ENCODE measurements at places on chromosomes 12 and 14.

GRCh38 chr12:67969134-67969802 is 20.0 kb upstream of the IFNG-AS1 start:
- DNase-seq, result no peak

- DNase-seq, result no peak
Measured at GRCh38 chr12:53755451-53755891, 3.7 kb upstream of the CISTR start.

GRCh38 chr12:91964501-91964900 is 181.1 kb downstream of the BTG1 start:
- no peak for DNase-seq

GRCh38 chr14:61433169-61433568 is 111.8 kb downstream of the PRKCH start:
- DNase-seq, result no peak

DNA sequence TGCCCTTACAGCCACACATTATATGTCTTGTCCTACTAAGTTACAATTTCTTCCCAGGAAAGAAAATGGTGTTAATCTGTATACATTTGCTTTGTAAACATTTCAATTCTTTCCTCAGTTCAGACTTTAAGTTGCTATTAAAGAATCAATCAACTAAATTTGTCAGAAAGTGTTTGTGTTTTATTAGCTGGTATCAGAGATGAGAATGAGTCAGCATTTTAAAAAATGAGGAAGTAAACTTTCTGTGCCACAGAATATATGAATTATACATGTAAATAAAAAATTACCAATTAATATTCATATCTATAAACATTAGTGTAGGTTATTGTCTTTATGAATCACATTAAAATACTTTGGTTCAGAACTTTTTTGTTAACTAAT is 82.0 kb downstream of the LMO3 start:
- DNase-seq, result no peak

DNA sequence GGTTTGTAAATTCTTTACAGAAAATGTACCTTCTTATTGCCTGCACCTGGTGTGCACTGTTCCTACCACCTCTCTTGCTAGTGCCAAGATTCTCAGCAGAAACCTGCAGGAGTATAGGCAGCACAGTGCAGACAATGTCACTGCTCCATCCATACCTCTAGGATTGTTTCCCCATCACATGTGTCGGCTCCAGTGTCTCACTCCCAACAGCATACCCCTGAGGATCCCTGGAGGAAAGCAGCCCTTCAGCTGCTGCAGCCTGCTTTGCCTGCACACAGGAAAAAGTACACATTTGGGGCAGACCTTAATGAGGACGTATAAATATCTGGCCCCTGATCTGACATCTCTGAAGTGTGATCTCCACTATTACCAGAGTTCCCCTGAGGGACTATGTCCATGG is 235.5 kb downstream of the MDGA2 start:
- no peak for DNase-seq

GRCh38 chr12:52907092-52907810 is 2.4 kb upstream of the KRT8 start:
- DNase-seq, result no peak

DNA sequence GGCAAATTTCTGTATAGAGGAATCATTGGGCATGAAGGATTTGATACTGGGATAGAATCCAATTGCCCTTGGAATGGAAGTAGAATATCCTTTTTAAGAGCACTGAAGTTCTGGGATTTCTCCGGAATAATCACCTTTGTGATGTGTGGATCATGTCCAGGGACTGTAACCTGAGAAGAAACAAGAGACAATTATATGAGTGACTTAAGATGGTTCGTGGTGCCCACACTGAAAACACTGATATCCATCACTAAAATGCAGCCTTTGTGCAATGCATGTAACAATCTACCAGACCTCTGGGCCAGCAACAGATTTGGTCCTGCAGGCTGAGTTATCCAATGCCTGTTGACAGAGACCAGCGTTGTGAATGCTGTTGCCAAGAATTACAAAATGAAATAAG is 48.5 kb downstream of the MDM2 start:
- DNase-seq, result no peak

DNA sequence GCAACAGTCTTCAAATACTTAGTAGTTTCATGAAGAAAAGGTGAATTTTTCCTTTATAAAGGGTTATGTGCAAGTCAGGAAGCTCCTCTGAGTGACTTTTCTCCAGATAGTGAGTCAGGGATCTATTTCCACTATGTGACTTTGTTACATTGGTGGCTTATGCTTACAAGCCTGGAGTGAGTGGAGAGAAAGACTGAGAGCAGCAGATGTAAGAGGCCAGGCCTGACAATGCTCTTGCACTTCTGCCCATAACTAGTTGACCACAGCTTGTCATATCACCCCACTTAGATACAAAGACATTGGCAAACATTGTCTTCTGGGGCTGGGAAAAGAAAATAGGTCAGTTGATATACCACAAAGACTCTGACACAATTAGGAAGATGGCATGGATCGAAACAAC is 236.5 kb downstream of the PDZRN4 start:
- no peak for DNase-seq

DNA sequence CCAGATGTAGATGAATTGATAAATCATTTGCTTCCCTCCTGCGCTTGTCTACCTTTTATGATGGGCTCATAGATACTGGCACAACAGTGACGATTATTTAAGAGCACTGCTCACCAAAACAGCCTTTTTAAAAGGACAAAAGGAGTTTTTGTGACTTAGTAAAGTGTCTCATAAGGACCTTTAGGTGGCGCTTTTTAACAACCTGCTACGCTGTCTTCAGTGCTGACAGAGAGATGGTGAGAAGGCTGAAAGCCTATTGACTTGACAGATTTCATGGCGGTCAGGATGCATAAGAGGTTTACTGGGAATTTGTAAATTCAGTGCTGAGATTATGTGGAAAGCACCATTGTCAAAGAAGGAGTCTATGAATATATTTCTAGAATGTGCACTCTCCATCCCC is 87.6 kb downstream of the SLC15A5 start:
- no peak for DNase-seq

GRCh38 chr14:92563765-92564285 is 50.2 kb downstream of the RIN3 start:
- DNase-seq, result no peak

GRCh38 chr14:73717711-73718417 is 3.7 kb upstream of the PNMA1 start:
- no peak for DNase-seq

GRCh38 chr14:75247286-75247922 is 31.2 kb upstream of the FOS start:
- DNase-seq, result no peak

DNA sequence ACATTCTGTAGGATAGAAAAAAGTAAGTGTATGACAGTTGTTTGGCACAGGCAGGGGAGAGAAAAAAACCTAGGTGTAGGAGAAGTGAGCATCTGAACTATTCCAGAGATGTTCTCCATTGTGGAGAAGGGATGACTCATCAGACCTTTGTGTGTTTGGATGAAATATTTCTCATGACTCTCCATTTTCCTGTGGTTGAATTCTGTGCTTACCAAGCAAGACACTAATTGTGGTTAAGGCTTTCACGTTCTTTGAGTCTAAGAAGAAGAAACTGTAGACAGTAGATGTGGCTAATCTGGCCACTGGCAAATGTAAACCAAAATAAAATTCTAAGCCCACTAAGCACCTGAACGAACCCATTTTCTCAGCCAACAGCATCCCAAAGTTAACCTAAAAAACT is 107.9 kb upstream of the GZMB start:
- no peak for DNase-seq

GRCh38 chr14:21201732-21202462 is 46.0 kb upstream of the OR5AU1 start:
- no peak for DNase-seq

DNA sequence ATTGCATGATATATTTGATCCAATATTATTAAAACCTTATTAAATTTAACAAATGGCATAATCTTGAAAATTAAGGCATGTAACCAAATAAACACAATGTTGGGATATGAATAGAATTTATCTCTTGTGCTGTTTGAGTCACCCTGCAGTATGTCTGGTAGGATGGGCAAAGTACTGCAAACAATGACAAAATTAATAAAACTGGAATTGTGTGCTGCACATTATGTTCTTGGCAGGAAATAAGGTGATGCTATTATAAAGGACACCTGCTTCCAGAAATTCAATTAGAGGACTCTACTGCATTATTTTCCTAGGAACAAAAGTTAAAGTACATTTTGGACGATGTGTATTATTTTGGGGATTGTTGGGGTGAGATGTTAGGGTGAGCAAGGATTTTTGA is 132.7 kb downstream of the PPFIA2 start:
- DNase-seq, result no peak

GRCh38 chr14:105069871-105070759 is 4.9 kb upstream of the GPR132 start:
- DNase-seq, result no peak

DNA sequence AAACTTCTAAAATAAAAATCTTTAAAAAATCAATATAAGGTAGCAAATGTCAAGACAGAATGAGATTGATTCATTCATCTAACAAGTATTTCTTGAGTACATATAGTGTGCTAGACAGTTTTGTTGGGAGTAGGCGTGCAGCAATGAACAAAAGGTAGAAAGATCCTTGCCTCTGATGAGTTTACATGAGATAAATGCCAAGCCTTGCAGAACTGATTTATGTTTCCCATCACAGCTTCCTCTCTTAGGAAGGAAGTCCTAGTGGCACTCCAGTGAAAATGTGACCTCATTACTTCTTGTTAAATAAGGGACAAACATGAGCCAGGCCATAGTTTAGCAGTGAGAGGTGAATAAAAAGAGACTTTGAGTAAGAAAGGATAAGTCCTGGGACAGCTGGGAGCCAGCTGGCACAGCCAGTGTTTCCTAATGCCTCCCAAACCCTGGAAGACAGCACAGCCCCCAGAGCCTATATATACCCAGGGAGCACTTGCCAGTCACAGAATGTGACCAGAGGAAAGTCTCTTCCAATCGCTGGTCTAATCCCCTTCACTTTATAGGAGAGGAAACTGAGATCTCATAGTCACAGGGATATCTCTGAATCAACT is 4.7 kb upstream of the COCH start:
- no peak for DNase-seq

DNA sequence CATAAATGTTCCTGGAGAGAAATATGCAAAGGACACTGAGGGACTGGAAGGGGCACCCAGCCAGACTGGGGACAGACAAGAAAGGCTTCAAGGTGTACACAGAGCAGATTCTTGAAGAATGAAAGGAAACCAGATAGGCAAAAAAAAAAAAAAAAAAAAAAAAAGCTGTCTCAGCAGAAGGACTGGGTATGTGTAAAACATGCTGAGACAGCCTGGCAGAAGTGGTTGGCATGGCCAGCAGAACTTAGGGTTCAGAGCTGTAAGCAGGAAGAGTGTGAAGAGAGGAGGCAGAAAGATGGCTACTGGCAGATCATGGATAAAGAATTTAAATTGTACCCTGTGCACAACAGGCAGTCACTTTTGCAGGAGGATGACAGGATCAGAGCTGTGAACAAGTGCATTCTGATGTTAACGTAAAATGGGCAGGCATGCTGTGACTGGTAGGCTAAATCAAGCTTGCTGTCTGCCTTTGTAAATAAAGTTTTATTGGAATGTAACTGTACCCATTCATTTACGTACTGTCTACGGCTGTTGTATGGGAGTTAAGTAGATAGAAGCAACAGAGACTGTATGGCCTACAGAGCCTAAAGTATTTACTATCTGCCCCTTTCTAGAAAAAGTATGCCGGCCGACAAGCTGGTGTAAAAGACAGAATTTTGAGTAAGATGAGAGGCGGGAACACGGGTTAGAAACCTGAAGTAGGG is 42.2 kb downstream of the UBR7 start:
- DNase-seq, result no peak

DNA sequence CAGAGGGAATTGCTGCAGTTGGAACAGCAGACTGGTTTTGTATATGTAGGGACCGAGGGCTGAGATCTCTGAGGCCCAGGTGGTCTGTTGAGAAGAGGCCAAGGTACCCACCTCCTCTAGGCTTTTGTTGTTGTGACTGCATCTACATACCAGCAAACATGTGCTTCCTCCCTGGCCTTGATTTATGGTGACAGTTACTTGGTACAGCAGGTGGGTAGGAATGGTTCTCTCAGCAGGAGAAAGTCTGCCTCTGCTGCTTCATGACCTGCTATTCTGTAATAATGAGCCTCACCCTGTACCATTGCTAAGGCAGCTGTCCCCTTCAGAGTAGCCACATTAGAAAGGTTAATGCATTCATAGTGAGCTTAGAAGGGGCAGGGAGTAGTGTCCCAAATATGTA is 196.7 kb upstream of the PELI2 start:
- DNase-seq, result peak; percentile 73

GRCh38 chr14:72892879-72893635 is 844 bp downstream of the DPF3 start:
- DNase-seq, result no peak

DNA sequence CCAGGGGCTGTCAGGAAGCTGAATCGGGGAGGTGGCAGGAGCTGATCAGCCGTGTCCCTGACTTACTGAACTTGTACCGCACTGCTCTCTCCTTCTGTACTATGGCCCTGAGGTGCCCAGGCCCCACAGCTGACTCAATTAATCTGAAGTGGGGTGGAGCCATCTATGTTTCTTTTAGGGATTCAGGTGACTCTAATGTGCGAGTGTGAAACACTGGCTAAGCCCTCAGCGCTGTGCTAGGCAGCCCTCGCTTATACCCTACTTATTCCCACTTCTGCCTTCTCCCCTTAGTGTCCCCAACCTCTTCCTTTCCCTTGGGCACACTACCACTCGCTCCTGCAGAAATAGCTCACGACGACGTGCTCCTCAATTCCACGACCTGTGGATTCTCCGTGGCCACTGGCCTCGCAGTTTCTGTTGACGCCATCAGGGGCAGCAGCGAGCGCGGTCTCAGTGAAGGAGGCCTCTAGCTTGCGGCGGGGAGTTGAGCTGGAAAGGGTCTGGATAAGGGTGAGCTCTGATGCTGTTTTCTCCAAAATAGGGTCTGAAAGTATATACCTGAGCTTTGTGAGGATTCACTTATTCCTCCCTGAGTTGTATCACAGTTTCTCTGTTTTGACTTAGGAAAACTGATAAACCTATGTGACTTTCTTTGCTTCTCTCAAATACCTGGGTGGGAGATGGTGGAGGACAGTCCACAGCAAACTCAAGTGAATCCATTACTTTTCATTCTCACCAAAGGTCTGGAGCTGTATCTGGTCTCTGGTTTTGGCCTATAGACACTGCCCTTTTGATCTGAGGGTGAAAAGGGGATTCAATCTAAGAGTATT is 167.6 kb downstream of the SLC41A2 start:
- DNase-seq, result no peak

DNA sequence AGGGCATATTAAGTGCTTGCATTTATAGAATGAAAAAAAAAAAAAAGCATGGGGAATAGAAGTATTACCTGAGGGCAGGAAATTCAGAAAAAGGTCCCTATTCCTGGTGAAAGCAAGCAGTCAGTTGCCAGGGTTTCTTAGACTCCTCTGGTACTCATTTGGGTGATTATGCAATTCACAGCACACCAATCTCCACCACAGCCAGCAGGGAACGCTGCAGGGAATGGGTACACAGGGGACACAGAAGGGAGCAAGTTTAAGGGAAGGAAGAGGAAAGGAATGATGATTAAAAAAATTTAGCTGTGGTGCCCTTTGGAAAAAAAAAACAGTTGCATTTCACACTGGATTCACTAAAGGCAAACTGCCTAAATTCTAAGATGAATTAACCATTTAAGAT is 14.2 kb downstream of the BLTP3B start:
- DNase-seq, result no peak

GRCh38 chr12:52521568-52522266 is 1.5 kb upstream of the KRT5 start:
- no peak for DNase-seq

GRCh38 chr14:77024171-77024691 is 4.3 kb downstream of the IRF2BPL start:
- peak; percentile 76 for DNase-seq

- DNase-seq, result no peak
Measured at GRCh38 chr14:56979936-56980335, 169.7 kb upstream of the OTX2 start.

- DNase-seq, result no peak
Measured at GRCh38 chr12:65276916-65277530, 1.5 kb upstream of the MSRB3 start.
